Peyer's patch (tissue), 4 donors: ENCODE measurements at places on chromosomes 5 and 9. TPM values are rescaled to one million over a fixed set of nuclear protein-coding genes. Genes with fewer than 3 reads are reported as not detected.

The BHMT2 gene
- total RNA-seq, result not detected

The DDX4 gene
- total RNA-seq, result not detected

The PCDHGB1 gene
- total RNA-seq, result 0.27 TPM

DNA sequence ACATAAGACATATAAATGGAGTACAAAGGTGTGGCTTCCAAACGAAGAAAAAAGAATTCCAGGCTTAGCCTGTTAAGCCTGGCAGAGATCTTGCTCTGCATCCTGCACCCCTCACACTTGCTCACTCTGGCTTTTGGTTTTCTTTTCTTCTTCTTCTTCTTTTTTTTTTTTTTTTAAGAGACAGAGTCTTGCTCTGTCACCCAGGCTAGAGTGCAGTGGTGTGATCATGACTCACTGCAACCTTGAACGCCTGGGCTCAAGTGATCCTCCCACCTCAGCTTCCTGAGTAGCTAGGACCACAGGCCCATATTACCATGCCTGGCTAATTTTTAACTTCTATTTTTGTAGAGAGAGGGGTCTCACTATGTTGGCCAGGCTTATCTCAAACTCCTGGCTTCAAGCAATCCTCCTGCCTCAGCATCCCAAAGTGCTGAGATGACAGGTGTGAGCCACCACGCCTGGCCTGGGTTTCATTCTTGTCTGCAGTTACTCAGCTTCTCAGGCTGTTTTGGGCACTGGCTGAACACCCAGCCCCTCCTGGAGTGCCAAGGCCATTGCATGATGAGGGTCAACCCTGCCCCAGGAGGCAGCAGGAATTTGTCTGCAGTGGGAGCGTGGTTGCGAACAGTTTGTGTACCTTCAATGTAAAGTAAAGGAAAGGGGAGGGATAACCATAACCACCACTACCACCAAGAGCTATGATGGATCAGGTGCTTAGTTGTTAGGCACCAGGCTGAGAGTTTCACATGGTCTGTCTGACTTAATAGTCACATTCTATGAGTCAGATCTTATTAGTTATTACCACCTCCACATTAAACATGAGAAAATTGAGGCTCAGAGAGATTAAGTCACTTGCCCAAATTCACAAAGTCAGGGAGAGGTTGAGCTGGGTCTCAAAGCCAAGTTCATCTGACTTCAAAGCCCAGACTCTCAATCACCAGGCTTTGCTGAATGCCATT lies 219.2 kb upstream of the PANK3 start:
- no peak for DNase-seq

DNA sequence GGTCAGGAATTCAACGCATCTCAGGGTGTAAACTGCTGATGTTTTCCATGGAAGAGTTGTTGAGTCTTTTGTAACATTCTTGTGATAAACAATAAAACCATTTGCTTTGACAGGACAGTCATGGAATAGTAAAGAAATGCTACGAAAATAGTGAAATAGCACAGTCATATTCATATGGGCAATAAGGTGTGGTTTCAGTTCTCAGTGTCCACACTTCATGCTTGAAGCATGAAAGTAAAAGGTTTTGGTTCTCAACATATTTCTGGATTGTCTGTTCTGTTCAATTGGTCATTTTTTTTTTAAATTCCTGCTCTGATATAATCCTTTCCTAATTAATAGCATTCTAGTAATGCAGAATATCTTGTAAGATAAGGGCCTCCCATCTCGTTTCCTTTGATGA lies 467.6 kb upstream of the ZNF608 start:
- no peak for DNase-seq

- DNase-seq, result no peak
Observed at GRCh38 chr9:77987880-77988525, 43.6 kb downstream of the GNAQ start.

DNA sequence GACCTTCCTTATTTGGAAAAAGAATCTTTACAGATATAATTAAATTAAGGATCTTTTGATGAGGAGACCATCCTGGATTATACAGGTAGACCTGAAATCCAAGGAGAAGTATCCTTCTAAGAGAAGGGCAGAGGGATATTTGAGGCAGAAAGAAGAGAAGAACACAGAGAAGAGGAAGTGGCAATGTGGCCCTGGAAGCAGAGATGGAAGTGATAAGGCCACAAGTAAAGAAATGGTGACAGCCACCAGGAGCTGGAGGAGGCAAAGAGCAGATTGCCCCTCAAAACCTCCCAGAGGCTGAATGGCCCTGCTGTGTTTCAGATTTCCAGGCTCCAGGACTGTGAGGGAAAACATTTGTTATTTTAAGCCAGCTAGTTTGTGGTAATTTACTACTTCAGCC lies 93.0 kb upstream of the ANKRD55 start:
- DNase-seq, result no peak

GRCh38 chr5:137888466-137888862 lies 793 bp upstream of the PKD2L2 start:
- no peak for DNase-seq

DNA sequence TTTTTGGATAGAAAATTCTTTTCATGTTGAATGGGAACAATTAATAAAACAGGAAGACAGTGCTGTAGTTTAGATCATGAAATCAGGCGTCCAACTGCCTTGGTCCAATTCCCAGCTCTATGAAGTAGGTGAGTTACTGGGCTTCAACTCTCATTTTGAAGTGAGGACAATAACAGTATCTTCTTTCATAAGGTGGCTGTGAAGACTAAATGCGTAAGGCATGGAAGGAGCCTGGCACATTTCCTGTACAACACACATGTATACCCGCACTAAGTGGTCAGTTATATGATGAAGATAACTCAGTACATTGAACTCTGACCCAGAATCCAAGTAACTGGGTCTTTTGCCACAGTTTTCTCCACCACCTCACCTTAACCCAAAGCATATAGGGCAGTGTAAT lies 120.6 kb downstream of the MED27 start:
- DNase-seq, result no peak

GRCh38 chr9:121286973-121287741 lies 19.2 kb downstream of the GSN start:
- no peak for DNase-seq
